ENCODE measurements at places on chromosomes 11 and 22.
A peak's percentile ranks its signal among the peaks of the same experiment; 100 is the strongest.

- no peak for DNase-seq
Observed at GRCh38 chr11:100459811-100460210, 227.3 kb upstream of the ARHGAP42 start.

- DNase-seq = no peak
Observed at GRCh38 chr11:103939694-103940093, 96.7 kb upstream of the DDI1 start.

DNA sequence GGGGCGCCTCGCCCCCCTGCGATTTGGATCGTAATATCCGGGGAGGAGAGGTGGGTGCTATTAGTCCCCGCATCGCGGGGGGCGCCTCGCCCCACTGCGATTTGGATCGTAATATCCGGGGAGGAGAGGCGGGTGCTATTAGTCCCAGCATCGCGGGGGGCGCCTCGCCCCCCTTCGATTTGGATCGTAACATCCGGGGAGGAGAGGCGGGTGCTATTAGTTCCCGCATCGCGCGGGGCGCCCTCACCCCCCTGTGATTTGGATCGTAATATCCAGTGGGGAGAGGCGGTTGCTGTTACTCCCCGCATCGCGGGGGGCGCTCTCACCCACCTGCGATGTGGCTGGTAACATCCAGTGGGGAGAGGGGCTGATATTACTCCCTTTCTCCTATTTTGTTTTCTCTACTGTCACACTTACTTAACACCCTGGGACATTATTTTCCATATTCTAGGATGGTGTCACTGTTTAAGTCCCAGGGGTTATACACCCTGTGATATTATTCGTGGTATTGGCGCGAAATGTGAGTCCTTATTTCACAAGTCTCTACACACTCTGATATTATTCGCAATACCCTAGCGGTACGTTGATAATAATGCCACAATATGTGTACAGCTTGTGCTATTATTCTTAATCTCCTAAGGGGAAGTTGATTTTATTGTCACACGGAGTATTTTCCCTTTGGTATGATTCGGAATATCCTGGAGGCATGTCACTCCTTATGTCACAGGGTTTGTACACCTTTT lies 57.8 kb upstream of the ALDH3B2 start:
- DNase-seq = no peak

- peak; percentile 58 for DNase-seq
Observed at GRCh38 chr11:31958076-31958735, 132.7 kb upstream of the RCN1 start.

DNA sequence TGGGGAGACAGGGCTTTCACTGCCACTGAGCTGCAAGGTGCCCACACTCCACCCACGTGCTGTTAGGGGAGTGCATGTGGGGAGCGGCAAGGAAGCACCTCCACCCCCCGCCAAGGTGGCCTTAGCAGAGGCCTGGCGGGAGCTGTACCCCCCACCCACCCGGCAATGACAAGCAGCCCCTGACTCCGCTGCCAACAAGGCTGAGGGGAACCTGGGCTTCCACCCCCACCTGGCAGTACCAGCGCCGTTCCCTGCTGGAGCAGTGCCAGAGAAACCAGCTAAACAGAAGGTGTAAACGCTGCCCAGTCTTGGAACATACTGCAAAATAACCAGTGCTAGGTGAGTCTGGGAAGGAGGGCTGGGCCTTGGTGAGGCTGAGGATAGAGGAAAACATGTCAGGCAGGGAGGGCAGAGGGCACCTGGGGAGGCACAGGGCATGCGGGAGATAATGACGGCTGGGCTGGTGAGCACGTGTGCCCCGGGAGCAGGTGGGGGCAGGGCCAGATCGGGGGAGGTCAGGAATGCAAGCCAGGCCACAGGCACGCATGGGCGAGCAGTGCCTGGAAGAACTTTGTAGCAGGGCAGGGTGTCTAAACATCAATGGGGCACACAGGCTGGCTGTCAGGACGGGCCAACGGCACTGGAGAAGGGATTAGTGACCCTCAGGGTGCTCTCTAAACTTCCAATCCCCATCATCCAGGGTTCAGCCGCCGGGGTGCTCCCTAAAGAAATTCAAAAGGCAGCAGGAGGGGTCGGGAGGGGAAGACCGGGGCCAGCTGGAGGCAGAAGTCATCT lies 6.6 kb downstream of the CERK start:
- no peak for DNase-seq

- no peak for DNase-seq
Observed at GRCh38 chr11:41431784-41432183, 27.7 kb downstream of the LRRC4C start.

DNA sequence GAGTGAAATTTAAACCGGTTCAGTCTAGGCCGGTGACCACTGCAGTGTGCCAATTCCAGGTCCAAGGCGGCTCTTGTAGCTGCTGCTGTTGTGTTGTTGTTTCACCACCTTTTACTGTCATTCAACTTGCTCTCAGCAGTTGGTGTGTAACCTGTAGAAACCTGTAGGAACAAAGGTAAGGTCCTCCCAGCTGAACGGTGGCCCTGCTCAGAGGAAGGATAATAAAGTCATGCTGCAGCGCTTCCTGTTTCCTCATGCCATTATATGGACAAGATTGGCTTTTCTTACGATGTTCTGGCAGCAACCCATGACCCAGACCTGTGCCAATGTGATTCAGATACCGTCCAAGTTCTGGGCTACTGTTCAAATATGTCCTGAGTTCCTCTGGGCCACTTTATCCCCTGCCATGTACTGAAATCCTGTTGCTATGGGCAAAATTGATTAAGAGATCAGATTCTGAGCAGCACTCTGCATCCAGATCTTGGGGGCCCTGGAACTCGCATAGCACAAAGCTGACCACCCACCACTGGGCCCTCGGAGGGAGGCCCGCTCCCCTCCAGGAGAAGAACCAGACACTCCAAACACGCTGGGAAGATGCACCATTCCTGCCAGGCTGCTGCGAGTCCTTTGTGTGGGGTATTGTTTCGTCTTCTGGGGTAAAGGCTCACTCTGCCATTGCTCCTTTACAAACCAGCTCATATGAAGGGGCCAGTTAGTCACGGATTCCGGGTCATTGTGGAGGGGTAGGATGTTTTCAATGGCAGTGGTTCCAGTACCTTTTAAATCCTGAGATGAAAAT lies 13.2 kb downstream of the FAM181B start:
- no peak for DNase-seq

DNA sequence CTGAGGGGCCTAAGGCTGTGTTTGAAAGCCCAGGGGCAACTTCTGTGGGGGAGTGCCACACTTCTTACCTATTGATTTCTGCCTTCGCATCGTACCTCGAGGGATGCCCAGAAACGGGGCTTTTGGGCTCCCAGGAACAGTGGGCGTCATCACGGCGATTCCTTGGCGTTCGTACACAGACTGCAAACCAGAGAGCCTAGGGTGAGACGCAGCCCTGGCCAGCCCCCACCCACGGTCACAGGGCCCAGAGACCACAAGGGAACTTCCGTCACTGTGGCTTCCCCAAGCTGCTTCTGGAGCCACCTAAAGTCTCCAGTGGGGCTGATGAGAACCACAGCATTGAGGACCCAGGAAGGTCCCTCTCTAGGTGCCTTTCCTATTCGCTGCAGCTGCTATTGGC lies 91.9 kb downstream of the CTTN start:
- DNase-seq = no peak

GRCh38 chr11:76200006-76200940 lies 6.0 kb downstream of the WNT11 start:
- no peak for DNase-seq

DNA sequence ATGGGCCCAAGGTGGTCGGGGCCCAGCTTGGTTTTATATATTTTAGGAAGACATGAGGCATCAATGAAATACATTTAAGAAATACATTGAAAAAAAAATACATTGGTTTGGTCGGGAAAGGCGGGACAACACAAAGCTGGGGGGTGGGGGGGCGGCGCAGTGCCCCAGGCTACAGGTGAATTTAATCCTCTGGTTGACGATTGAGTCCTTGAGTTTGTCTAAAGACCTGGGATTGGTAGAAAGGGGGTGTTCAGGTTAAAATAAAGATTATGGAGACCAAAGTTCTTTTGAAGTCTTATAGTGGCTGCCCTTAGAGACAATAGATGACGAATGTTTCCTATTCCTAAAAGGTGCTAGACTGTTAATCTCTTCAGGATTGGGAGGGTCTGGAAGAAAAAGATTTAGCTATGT lies 3.1 kb downstream of the IFITM1 start:
- DNase-seq = no peak

DNA sequence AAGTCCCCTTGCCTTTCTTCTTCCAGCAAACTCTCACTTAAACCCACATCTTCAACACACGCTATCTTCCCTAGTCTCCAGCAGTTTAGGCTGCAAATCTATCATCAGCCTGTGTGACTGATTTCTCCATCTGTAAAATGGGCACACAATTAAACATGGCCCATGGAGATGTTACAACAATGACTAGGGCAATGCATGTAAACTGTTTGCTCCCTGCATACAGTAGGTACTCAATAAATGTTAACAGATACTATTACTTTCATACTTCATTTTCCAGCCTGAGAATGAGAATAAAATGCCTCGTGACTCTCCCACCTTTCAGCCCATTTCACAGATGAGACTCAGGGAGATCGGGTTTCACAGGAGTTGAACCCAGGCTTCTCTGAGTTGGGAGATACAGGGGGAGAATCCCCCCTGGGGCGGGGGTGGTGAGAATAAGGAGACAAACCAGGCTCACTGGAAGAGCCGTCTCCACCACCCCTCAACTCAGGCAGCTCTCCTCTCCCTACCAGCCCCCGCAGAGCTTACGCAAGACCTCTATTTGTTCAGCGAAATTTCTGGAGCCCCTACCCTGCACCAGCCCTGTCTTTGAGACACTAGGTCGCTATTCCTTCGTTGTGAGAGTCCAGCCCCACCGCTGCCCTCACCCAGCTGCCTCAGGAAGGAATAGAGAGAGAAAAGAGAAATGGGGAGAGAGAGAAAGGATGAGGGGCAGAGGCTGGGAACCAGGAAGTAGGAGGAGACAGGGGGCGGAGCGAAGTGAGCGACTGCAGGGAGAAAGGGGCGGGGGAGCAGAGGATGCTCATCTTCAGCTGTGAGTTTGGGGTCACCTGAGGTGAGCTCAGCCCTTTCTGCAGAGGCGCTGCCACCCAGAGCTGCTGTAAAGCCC lies 42.1 kb upstream of the KLHL35 start:
- no peak for DNase-seq

DNA sequence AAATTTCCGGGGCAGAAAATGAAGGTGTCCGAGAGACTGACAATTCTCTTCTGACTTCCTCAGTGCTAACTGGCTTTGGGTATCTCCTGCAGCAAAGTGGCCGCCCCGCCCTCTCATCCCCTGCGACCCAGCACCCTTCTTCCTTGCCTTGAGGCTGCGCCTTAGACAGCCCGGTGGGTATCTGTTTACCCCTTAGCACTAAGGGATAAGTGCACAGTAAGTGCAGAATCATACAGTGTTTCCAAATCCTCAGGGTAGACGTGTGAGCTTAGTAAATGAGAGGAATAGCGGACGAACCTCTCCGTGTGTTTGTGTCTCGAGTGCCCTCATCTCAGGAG lies 368 bp upstream of the CHORDC1 start:
- DNase-seq = no peak

DNA sequence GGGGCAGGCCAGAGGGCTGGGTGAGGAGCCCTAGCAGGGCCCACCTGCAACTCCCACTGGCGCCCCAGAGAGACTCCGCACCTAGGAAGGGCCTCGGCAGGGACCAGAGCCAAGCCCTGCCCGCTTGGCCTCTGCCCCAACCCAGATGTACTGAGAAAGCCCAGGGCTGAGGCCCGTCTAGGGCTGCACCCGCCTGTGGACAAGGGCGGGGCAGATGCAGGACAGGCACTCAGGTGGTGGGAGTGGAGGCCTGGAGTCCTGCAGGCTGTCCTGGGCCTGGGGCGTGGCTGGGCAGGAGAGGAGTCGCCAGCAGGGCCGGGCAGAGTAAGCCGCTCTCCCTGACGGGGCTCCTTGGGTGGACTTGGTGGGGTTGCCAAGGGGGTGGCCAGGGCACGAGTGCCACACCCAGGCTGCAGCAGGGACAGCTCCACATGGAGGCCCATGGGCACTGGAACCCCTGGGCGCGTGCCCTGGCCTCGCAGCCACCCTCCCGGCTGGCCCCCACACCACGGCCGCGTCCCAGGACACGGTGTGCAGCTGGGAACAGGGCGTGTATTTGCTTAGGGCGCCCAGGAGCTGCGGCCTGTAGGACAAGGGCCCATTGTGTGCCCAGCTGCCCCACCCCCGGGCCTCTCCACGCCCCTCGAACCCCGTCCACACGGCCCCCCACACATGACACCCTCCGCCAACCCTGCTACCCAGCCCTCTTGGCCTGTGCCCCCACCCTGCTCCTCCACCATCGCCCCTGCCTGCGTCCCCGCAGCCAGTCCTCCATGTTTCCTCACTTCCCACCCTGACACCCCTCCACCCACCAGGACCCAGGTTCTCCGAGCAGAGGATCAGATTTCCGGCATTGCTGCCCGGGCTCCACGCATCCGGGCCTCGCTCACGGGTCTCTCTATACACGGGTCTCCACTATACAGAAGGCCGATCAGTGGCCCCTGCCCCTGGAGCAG lies 11.3 kb upstream of the PIM3 start:
- DNase-seq = no peak

DNA sequence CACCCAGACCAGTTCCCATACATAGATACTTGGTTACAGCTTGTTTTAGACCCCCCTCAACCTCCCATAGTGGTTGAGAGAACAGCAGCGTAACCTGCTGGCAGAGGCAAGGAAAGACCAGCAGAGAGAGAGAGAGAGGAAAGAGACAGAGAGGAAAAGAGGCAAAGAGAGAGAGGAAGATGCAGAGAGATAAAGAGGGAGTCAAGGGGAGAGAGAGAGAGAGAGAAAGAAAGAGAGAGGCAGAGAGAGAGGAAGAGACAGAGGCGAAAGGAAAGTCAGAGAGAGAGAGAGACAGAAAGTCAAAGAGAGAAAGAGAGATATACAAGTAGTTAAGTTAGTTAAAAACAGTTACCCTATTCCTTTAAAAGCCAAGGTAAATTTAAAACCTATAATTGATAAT lies 52.5 kb downstream of the NEU3 start:
- DNase-seq = no peak

- no peak for DNase-seq
Observed at GRCh38 chr11:86741839-86742805, 58.2 kb upstream of the PRSS23 start.

- no peak for DNase-seq
Observed at GRCh38 chr11:116353589-116353988, 419.2 kb downstream of the BUD13 start.

DNA sequence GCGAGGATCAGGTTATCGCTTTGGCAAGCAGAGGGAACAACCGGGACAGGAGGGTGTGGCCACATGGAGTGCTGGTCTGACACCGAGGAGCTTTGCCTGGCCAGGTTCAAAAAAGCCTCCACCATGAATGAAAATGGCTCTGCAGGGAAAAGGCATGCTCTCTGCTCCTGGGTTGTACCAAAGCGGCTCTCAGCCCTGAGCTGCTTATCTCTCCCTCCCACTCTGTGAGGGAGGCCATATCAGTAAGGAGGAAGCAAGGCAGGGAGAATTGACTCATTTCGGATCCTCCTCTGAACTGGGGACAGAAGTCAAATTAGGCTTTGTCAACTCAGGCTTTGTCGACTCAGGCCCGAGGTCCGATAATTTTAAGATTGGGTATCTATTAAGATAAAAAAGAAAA lies 82.9 kb upstream of the CRTAM start:
- no peak for DNase-seq

DNA sequence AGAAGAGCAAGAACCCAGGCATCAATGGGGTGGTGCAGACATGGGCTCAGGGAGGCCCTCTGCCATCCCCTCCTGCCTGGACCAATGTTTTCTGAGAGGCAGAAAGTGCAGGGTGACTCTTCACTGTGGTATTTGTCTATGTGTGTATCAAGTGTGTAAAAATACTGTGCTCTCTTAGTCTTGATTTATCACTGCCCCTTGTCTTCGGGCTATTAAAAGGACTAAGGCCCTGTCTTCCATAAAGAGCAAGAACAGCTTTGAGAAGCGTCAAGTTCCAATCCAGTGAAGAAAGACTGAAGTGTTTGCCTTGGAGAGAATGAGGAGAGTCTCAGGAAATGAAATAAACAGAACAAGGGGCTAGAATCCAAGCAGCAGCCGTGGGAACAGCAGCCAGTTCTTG lies 14.4 kb downstream of the PRSS23 start:
- DNase-seq = no peak

Measured in adrenal gland (tissue), 19 donors.